ENCODE measurements at places on chromosomes 5 and 9.

- no peak for DNase-seq
These were observed 55.1 kb upstream of the LVRN start for GRCh38 chr5:115907177-115907576.

- DNase-seq, result no peak
These were observed 87.4 kb downstream of the PAX5 start for GRCh38 chr9:36946653-36947052.

- no peak for DNase-seq
These were observed 13.5 kb downstream of the GAPT start for GRCh38 chr5:58504766-58505165.

DNA sequence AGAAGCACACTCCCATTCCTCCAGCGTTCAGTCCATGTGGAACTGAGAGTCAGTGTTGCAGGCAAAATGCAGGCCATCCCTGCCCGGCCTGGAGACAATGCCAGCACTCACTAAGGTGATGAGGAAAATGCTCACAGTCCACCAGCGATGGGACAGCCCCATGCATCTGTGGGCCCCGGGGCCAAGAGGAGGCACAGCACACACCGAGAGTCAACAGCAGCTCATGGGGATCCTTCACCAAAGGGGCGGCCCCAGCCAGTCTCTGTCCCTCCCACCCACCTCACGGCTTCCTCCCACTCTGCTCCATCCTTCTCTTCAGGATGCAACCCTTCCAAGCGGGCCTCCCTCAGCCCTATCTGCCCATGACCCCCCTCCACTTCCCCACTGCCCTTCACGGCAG is 6.2 kb downstream of the SEMA4D start:
- no peak for DNase-seq

- DNase-seq, result no peak
These were observed 19.5 kb upstream of the CRB2 start for GRCh38 chr9:123336449-123336848.

DNA sequence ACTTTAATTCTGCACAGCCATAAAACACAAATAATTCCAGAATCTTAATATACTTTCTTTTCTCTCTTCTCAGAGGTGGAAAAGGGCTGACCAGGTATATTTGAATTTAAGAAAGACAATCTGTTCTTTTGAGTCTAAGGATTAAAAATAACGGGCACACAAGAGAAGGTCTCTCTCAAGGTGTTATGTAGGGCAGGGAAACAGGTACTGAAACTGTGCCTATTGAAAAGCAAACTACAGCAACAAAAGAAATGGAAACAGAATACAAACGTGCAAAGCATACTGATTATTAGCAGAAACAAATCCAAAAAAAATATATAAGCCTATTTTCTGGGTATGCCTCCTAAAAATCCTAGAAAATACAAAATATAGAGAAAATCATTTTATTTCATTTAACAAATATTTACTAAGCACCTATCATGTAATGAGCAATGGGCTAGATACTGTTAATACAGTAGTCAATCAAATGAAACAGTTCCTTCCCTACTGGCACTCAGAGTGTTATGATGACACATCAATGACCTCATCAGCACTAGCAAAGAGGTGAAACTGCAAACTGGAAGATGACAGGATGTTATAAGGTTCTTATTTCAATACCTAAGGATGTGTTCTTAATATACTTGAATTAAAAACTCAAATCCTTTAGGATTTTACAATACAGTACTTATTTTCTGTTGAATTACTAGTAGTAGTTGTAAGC is 87.7 kb downstream of the AUH start:
- no peak for DNase-seq

DNA sequence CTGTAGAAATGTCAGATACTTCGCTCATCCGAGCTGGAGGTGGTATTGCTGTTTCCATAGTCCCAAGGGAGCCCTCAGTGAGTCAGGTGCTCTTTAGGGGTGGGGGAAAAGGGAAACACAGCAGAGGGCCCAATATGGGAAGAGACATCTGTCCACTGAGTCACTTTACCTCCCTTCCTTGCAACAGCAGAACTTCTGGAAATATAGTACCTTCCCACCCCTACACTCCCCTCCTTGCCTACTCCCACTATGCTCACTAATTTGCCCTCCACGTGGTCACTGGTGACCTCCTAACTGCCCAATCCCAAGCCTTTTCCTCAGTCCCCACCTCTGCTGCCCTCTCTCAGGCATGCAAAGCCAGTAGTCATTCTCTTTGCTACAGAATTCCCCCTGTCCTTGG is 1.9 kb downstream of the HK3 start:
- no peak for DNase-seq

DNA sequence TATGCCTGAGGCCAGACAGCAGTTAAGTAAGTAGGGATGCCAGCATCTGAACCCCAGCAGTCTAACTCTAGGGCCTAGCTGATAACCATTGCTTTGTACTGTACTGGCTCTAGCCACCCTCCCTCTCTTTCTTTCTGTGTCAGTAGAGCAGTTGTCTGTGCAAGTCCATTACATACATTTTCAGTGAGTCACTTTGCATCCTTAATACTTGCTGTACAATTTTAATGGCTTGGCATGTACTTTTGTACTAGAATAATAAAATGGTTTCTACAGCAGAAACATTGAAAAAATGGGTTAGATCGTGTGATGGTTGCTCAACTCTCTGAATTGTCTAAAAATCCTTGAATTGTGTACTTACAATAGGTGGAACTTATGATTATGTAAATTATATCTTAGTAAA is 1.5 kb upstream of the TTC39B start:
- DNase-seq, result no peak

GRCh38 chr9:32306006-32306405 is 78.4 kb upstream of the ACO1 start:
- no peak for DNase-seq

- DNase-seq, result no peak
These were observed 16.1 kb downstream of the SLC45A2 start for GRCh38 chr5:33968211-33969005.

DNA sequence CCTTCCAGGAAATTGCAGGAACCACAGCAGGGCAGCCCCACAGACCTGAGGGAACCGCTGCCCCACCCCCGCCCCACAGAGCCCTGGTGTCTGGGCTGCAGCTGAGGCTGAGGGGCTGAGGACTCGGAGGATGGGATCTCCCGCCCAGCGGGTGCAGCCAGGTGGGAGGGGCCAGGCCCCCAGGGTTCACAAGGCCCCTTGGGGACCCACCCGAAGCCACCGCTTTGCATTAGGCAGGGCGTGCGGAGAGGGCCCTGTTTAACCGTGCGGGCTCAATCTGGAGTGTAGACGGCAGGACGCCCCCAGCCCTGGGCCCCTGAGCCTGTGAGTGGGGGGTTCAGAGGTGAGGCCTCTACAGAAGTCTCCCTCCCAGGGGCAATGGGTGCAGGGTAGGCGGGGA is 10.8 kb downstream of the NOTCH1 start:
- no peak for DNase-seq

DNA sequence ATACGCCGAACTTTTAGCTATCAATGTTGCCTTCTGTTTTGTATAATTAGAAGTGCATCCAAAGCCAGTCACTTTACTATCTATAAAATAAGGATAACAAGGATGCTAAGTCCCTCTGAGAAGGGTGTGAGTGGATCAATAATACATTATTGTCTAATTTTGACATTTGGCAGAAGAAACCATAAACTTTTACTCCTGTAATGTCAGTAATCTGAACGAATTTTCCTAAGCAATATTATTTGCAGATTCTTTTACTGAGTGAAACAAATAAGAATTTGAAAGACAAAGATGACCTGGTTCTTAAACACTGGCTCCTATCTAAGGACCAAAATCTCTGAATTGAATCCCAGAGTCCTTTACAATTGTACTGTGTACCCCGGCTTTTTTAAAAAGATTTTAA is 126.6 kb upstream of the TMEM161B start:
- no peak for DNase-seq

DNA sequence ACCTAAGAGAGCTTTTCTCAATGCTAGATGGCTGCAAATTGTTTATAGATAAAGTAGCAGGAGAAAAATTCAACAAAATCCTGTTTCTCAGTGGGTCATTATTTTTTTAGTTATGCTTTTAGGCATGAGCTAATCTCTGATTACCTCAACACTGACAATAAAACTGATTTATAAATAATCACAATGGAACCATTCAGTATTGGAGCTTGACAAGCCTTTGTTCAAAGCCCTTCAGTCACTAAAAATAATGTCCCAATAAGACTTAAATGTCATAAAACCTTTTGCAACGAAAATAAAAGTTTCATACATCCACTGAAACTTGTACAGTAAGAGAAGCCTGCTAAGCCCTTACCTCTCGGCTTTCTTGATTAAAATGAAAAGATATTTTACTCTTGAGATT is 27.2 kb downstream of the PTPDC1 start:
- DNase-seq, result no peak

DNA sequence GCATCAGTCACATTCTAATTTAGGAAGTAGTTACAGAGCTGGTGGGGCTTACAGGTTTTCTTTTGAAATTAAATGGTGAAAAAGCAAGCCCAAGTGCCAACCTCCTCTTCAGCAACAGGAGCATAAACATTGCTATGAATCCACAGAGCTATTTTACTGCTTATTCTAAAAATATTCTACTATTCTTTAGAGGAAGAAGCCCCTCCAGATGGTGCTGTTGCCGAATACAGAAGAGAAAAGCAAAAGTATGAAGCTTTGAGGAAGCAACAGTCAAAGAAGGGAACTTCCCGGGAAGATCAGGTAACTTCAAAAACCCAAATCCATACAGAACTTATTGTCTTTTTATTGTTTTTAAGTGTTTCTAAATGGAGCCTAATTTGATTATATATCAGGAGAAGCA is 202.8 kb downstream of the CWC27 start:
- no peak for DNase-seq

GRCh38 chr5:38518341-38518740 is 38.1 kb downstream of the LIFR start:
- no peak for DNase-seq

DNA sequence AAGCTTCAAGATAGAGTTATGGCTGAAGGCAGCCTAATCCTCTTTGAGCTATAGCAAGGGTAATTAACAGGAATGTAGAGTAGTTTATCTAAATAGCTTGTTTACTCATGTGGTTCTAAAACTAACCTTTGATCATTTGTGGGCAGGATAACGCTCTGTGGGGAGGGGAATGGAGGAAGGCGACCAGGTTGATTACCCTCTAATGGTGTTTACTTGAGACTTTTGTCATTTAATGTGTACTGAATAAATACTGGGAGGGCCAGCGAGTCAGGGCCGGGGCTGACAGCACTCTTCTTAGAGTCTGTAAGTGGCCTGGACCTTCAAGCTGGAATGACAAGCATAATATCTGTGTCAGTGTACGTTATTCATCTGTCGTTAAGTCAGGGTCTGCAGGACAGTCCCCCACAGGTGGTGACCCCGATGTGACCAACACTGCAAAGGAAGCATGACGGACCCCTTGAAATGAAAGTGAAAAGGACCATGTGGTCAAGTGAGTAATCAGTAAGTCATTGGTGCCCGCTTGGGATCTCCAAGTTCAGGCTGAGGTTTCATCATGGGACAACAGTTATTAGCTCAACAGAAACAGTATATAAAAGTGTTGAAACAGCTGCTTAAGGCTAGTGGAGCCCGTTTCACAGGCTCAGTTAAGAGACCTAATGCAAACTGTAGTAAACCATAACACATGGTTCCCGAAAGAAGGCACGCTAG is 162.6 kb downstream of the CPLANE1 start:
- no peak for DNase-seq

- DNase-seq, result no peak
These were observed 607.4 kb downstream of the KIF4B start for GRCh38 chr5:155620821-155621410.

DNA sequence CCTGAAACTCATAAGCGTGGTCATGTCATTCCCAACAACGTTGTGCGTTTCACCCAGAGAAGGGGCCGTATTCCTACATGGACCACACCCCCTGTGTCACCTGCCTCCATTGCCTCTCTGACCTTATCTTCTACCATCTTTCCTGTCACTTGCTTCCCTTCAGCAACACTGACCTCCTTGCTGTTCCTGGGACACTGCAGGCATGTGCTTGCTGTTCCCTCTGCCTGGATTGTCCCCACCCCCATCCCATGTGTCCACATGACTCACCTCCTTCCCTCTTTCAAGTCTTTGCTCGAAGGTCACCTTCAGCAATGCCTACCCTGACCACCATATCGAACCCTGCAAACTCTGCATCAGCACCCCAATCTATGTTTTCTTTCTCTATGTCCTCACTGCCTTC is 133.2 kb upstream of the ZNF618 start:
- no peak for DNase-seq

- DNase-seq, result no peak
These were observed 37.1 kb downstream of the BNC2 start for GRCh38 chr9:16833296-16833835.

GRCh38 chr5:134396274-134396673 is 15.4 kb downstream of the CDKN2AIPNL start:
- DNase-seq, result no peak

GRCh38 chr5:169011009-169011408 is 289.9 kb downstream of the SLIT3 start:
- DNase-seq, result no peak

GRCh38 chr9:85483208-85483607 is 258.5 kb downstream of the AGTPBP1 start:
- no peak for DNase-seq

- DNase-seq, result no peak
These were observed 228.8 kb downstream of the SMARCA2 start for GRCh38 chr9:2243666-2244555.

DNA sequence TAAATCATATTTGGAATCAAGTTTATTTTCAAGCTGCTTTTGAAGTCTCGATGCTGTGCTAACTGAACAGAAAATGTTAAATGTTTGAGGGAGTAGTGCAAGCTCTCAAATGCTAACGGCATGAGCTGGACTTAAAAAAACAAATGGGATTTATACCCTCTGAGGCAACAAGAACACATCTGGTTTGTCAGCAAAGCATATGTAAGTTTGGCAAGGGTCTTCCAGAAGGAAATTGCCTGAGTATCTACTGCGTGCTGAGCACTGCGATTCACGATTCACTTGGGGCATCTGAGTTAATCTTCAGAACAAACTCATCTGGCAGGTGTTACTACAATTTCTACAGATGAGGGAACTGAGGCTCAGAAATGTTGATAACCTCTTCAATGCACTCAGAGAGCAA is 98.4 kb upstream of the C9orf72 start:
- DNase-seq, result no peak

DNA sequence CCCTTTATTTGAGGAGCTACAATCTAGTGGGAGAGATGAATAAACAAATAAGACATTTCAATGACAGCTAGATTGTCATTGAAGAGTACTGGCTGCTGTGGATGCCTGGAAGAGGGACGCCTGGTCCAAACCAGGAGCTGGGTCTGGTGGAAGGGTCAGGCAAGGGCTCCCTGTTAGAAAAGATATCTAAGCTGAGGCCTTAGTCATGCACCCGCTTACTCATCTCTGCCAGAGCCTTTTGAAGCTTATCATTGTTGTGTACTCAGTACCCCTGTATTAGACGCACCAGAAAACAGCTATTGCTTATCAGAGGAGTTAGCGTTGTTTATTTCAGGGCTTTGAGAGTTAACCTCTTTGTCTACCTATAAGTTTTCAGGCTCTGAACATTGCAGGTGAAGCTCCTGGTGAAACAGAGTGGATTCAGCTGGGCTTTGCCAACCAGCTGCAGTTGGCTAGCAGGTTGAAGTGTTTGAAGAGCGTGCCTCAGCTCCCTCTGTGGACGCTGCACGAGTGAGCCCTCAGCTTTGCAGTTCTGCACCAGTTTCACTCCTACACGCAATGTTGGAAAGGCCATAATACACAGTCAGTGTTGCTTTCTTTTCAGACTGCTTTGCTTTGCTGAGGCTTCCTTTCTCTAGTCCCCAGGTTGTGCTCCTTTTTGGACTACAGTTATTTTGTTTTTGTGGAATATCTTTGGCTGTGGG is 5.6 kb upstream of the GPR151 start:
- DNase-seq, result no peak

- DNase-seq, result no peak
These were observed 75.5 kb downstream of the COL5A1 start for GRCh38 chr9:134717056-134717455.

Data from activated CD8-positive, alpha-beta memory T cell treated with anti-CD3 and anti-CD28 coated beads for 48 hours (primary cell).